Ovary (tissue), 10 donors: ENCODE measurements at places on chromosomes 5 and 9. TPM values are rescaled to one million over a fixed set of nuclear protein-coding genes. Genes with fewer than 3 reads are reported as not detected.

DNA sequence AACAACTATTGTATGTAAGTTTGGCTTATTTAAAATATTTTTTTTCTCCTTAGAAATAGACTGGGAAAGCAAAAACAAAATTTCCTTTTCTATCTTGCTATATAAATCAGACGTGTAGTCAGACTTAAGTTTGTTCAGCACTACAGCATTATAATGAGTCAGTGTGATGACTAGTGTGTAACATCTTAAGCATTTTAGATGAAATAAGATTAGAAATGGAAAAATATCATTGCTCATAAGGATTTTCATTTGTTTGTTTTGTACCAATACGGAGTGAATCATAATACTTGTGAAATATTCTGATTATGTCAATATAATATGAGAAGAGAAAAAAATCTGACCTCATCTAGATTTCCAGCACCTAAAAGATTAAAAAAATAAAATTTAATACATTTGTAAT lies 64.7 kb upstream of the RICTOR start:
- H3K36me3 ChIP-seq, result no peaks in the 10 kb centered on the region
- no peaks in the 10 kb centered on the region for H3K4me1 ChIP-seq
- no peak for DNase-seq
- H3K27me3 ChIP-seq, result no peaks in the 10 kb centered on the region

DNA sequence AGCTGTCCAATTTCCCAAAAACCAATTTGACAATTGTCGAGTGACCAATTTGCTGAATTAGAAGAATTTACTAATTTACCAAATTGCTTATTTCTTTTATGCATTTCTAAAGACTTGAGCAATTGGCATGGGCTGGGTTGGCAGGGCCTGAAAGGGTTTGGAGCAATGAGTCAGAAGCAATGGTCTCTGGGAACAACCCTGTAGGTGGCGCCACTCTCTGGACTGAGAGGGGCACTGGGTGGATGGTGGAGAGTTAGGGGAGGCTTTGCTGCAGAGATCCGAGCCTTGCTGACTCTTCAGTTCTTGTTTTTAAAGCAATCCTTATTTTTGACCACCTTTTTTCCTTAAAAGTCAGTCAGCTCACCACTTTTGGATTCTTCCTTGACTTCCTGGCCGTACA lies 71.5 kb upstream of the RPS23 start:
- no peak for DNase-seq
- no peak overlapping the region for H3K4me3 ChIP-seq
- H3K27ac ChIP-seq, result no peak overlapping the region

DNA sequence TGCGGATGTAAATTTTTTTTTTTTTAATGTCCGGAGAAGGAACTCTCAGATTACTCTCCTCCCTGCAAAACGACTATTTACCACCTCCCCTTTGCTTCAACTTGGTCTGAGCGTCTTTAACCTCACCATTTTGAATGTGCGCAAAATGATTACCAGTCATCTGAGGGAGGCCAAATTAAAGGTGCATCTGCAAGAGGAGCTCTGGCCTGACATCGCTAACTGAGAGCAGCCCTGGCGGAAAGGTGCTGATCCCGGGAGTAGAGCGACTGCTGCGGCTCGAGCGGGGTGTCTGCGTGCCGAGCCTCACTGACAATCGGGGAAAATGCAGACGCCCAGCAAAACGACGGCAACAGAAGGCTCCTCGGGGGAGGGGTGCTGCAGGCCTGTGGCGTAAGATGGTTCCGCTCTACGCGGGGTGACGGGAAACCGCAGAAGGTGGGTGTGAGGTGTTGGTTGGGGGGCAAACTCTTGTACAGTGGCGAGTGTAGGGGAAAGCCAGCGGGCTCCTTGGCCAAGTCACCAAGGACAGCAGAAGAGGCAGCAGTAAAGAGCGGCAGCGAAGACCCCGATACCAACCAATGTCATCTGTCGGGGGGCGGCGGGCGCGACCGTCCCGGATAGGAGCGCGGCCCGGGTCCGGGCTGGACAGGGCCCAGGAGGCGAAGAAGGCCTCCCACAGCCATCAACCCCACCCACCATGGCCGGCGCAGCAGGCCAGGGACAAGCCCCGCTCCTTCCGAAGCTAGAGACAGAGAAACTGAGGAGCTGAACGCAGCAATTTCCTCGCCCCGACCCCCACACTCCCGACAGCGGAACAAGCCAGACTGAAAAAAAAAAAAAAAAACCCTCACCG lies 557 bp downstream of the PJA2 start:
- peaks cover 2% of the 10 kb centered on the region for H3K4me1 ChIP-seq
- peak overlapping the region; percentile 94 for H3K4me3 ChIP-seq
- H3K36me3 ChIP-seq, result no peaks in the 10 kb centered on the region
- H3K27ac ChIP-seq, result peak overlapping the region; percentile 99

- no peaks in the 10 kb centered on the region for H3K27me3 ChIP-seq
- no peak overlapping the region for H3K27ac ChIP-seq
- no peaks in the 10 kb centered on the region for H3K36me3 ChIP-seq
- peaks cover 1% of the 10 kb centered on the region for H3K4me1 ChIP-seq
Observed at GRCh38 chr9:90064971-90065370, 460.2 kb downstream of the GADD45G start.

- H3K27ac ChIP-seq, result no peak overlapping the region
- no peaks in the 10 kb centered on the region for H3K27me3 ChIP-seq
- H3K4me3 ChIP-seq, result no peak overlapping the region
- H3K4me1 ChIP-seq, result peaks cover 3% of the 10 kb centered on the region
- DNase-seq, result no peak
Observed at GRCh38 chr5:38341056-38341455, 82.7 kb downstream of the EGFLAM start.

DNA sequence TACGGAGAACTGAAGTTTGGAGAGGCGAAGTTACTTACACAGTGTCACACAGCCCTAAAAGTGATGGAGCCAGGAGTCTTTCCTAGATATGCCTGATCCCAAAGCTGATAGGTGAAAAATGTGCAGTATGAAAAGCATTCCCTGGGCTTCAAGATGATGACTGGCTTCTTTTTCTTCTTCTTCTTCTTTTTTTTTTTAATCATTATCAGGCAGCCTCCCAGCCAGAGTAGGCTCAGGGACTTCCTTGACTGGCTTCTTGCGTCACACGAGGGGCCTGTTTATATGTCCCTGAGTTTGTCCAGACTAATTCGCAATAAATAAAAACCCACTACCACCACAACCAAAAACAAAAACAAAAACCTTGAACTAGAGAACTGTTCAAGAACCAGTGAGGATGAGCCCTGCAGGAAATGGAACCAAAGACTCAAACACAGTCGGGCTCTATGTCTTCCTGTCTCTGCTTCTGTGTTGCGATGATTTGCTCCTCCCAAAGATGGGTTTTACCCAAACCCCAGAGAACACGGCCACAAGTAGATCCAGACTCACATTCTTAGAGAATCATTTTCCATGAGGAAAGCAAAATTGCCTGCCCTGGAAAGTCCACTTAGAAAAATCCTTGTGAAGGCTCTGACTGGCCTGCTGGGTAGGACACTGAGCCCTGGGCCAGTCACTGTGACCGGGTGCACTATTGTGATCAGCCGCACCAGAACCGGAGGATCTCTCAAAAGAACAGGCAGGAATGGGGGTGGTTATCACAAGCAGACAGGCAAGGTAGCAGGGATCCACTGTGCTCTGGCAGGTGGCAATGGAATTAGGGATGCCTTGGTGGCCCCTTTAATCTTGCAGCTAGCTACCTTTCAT lies 38.0 kb upstream of the ADAM19 start:
- H3K27ac ChIP-seq, result no peak overlapping the region
- DNase-seq, result no peak
- H3K4me3 ChIP-seq, result no peak overlapping the region

GRCh38 chr5:126410623-126411022 lies 12.6 kb upstream of the GRAMD2B start:
- no peak for DNase-seq
- H3K4me1 ChIP-seq, result peaks cover 6% of the 10 kb centered on the region
- no peaks in the 10 kb centered on the region for H3K27me3 ChIP-seq
- H3K27ac ChIP-seq, result no peak overlapping the region

GRCh38 chr5:138449501-138450239 lies 10.8 kb downstream of the REEP2 start:
- H3K36me3 ChIP-seq, result no peaks in the 10 kb centered on the region
- H3K27me3 ChIP-seq, result no peaks in the 10 kb centered on the region
- H3K4me1 ChIP-seq, result no peaks in the 10 kb centered on the region

GRCh38 chr5:10946050-10946449 lies 185.0 kb upstream of the DAP start:
- no peak for DNase-seq
- H3K4me3 ChIP-seq, result no peak overlapping the region
- H3K27ac ChIP-seq, result no peak overlapping the region
- no peaks in the 10 kb centered on the region for H3K36me3 ChIP-seq
- H3K27me3 ChIP-seq, result no peaks in the 10 kb centered on the region

DNA sequence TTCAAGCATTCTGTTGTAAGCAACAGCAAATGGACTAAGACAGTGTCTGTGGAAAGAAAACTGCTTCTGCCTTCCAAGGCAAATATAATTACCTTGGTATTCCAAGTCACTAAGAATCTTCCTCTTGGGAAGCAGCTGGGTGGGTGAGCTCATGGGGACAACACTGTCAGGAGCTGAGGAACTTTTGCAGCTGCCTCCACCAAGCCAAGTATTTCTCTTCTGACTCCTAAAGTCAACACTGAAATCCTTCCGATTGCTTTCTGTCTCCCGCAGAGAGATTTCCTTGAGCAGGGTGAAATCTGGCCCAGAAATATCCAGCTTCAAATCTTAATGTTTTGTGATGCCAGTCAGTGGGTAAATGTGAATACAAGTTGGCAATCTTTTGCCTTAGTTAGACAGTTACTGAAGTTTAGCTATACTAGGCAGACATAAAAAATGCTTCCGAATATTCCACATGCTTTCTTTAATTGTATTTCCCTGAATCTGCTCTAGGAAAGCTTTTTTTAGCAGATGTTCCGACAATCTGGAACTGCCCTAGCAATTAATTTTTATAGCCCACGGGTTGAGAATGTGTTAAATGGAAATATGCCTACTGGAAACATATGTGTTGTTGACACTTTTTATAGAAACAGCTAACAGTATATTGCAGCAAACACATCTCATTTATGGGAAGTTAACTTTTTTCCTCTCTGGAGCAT lies 369.9 kb upstream of the DAB2 start:
- no peak overlapping the region for H3K4me3 ChIP-seq
- H3K36me3 ChIP-seq, result no peaks in the 10 kb centered on the region
- DNase-seq, result no peak
- H3K27me3 ChIP-seq, result no peaks in the 10 kb centered on the region
- H3K27ac ChIP-seq, result no peak overlapping the region

DNA sequence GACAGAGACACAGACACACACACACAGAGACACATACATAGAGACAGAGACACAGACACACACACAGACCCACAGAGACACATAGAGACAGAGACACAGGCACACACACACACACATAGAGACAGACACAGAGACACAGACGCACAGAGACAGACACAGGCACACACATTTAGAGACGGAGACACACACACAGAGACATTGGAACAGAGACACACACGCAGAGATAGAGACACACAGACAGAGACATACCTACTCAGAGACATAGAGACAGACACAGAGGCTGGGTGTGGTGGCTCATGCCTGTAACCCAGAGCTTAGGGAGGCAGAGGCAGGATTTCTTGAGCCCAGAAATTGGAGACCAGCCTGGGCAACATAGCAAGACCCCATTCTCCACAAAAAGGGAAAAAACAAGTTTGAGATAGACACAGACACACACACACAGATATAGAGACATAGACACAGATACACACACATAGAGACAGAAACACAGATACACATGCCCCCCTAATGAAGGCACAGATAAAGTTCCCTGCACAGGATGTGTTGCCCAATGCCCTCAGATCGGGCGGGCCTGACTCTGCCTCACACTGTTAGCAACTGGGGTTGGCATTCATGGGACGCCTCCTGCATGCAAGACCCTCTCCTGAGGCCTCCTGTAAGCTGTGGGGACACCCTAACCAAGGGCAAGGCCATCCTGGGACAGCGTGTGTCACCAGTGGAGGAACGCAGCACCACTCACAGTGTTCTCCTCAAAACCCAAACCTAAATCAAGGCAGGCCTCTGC lies 3.3 kb upstream of the RALGDS start:
- H3K4me3 ChIP-seq, result no peak overlapping the region
- H3K36me3 ChIP-seq, result no peaks in the 10 kb centered on the region
- DNase-seq, result no peak
- no peak overlapping the region for H3K27ac ChIP-seq

DNA sequence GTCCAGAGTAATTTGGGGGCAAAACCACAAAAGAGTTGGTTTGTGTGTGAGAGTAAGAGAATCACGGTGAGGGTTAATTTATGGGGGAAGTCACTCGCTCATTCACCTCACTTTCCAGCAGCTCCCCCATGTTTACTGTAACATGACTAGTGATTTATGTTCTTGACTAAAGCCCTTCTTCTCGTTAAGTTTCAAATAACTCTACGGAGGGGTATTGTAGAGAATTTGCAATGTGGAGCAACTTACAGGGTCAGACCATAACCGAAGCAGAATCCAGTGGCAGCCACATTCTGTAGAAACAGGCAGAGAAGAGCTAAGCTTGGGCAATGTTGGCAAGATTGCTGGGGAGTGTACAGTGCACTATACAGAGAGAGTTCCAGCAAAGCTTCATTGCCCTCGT lies 760.6 kb downstream of the IRX1 start:
- H3K4me1 ChIP-seq, result no peaks in the 10 kb centered on the region
- no peaks in the 10 kb centered on the region for H3K27me3 ChIP-seq
- H3K27ac ChIP-seq, result no peak overlapping the region
- H3K4me3 ChIP-seq, result no peak overlapping the region

- no peak overlapping the region for H3K27ac ChIP-seq
- no peak overlapping the region for H3K4me3 ChIP-seq
- DNase-seq, result peak; percentile 81
- peaks cover 6% of the 10 kb centered on the region for H3K4me1 ChIP-seq
Observed at GRCh38 chr9:127159325-127159801, 36.9 kb upstream of the ANGPTL2 start.

- DNase-seq, result no peak
- H3K27ac ChIP-seq, result no peak overlapping the region
- no peak overlapping the region for H3K4me3 ChIP-seq
- H3K27me3 ChIP-seq, result no peaks in the 10 kb centered on the region
- H3K4me1 ChIP-seq, result no peaks in the 10 kb centered on the region
Observed at GRCh38 chr9:105309531-105309931, 65.1 kb downstream of the SLC44A1 start.

GRCh38 chr9:20197976-20198685 lies 409.3 kb upstream of the SLC24A2 start:
- no peaks in the 10 kb centered on the region for H3K4me1 ChIP-seq
- no peak overlapping the region for H3K4me3 ChIP-seq
- H3K27me3 ChIP-seq, result no peaks in the 10 kb centered on the region
- no peaks in the 10 kb centered on the region for H3K36me3 ChIP-seq
- no peak overlapping the region for H3K27ac ChIP-seq

GRCh38 chr9:79623799-79624721 lies 52.3 kb downstream of the TLE4 start:
- no peak overlapping the region for H3K27ac ChIP-seq
- no peak overlapping the region for H3K4me3 ChIP-seq
- DNase-seq, result no peak
- no peaks in the 10 kb centered on the region for H3K27me3 ChIP-seq
- H3K36me3 ChIP-seq, result no peaks in the 10 kb centered on the region

Gene PLAC8L1
- not detected for total RNA-seq

Gene LECT2
- total RNA-seq, result not detected

Gene ZNF618
- total RNA-seq, result 28.9 TPM

Gene LNPEP
- 32.0 TPM for total RNA-seq

Gene SYK
- total RNA-seq, result 3.4 TPM

Gene FOXD4
- 0.12 TPM for total RNA-seq

Gene RGMB
- 40.3 TPM for total RNA-seq

Gene ADGRV1
- total RNA-seq, result 1.1 TPM

Gene ORM2
- not detected for total RNA-seq

Gene ACOT12
- total RNA-seq, result not detected

Gene CD14
- 50.5 TPM for total RNA-seq

Gene ERAP2
- total RNA-seq, result 5.2 TPM

Gene CNTFR
- total RNA-seq, result 2.9 TPM
